ENCODE measurements at places on chromosomes 1 and 21. TPM values are rescaled to one million over a fixed set of nuclear protein-coding genes. Genes with fewer than 3 reads are reported as not detected.

GRCh38 chr1:166603296-166603695 is 236.0 kb upstream of the POGK start:
- no peak for DNase-seq

DNA sequence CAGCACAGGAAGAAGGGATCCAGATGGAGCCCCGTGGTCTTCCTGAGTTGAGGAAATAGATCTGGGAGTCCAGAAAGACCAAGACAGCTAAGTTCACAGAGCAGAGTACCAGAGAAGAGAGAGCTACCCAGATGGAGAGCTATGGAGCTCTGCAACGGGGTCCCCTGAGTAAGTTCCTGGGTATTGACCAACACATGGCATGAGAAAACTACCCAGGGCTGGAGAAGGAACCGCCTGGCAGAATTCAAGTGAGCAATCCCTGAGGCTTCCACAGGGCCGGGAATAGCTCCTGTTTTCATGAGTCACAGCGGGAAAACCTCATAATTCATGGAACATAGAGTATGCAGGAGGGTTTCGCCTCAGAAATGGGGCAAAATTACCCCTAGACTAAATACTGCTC is 19.7 kb downstream of the STPG1 start:
- DNase-seq, result no peak

DNA sequence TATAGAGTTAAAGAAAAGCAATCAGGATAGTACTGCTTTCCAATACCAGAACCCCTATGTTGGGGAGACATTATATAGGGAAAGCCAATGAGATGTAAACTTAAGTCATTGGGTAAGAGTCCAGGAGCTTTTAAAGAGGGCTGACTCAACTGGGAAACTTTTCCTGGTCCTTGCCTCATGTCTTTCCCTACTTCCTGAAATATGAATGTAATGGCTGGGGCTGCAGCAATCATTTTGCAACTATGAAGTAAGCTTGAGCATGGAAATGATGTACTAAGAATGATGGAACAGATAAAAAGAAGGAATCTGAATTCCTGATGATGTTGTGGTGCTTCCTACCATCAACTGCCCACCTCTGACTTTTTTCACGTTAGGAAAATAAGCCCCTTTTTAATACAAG is 55.7 kb downstream of the WDR3 start:
- no peak for DNase-seq

DNA sequence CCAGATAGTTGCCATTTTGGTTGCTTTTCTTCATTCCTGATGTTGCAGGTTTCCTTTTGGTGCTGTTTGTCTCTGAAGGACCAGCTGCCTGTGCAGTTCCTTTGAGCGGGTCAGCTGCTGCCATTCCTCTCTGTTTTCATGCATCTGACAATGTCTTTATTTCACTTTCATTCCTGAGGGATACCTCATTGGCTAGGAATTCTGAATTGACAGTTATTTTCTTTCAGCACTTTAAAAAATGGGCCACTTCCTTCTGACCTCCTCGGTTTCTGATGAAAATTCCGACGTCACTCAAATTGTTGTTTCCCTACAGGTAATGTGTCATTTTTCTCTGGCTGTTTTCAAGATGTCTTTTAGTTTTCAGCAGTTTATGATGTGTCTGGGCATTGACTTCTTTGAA is 24.8 kb downstream of the CCSAP start:
- no peak for DNase-seq

DNA sequence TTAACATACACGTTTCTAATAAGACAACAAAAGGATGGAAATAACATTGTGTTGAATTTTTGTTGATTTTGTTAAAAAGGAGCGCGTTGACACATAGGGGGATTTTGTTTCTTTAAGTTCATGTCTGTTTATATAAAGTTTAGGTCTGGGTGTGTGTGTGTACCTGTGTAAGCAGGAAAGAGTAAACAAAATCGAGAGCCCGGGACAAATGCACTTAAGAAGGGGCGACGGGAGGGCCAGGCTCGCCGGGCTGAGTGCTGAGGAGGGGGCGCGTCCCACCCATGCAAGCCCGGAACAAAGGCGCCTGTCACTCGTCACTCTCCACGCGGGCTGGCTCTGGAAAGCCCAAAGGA is 28.8 kb upstream of the TRIM17 start:
- no peak for DNase-seq

DNA sequence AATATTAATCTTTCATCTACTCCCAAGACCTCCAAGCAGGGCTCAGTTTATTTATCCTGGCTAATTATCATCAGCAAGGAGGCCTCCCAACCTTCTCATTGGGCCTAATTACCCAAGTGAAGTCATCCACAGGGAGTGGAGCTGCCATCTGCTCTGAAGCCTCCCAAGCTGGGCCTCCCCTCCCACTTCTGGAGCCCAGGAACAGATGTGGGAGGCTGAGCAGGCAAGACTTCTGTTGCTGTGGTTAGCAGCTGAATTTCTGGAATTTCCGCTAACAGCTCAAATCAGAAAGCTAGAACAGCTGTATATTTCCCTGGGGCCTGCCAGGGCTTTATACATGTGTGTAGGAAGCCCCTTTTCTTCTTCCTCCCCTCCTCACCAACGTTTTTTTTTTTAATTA is 127.5 kb downstream of the UCK2 start:
- DNase-seq, result no peak

DNA sequence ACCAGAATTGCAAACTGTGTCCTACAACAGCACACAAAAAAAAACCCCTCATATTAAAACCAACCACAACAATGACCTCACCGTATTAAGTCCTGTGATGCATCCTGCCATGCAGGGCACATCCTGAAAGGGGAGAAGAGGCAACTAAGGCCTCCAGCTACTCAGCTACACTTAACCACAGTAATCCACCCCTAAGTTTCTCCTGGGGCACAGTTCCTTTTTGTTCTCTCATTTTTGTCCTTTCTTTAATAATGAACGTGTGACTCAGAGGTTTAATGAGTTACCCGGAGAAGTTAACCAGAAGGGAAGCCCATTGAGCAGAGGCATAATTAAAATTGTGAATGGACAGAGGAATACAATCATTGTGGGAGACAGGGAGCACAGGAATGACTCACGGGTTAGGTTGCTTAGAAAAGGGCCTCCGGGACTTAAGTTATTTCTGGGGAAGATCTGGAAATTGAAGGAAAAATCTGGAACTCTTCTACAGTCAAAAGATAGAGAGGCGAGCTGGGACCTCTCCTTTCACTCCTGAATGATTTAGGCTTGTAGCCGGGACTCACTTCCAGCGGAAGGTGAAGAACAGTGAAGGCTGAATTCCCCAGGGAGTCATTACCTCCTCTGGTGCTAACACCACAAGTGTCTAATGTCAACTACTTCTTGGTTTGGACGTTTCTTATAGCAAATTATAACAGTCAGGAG is 36.9 kb upstream of the HIVEP3 start:
- no peak for DNase-seq

DNA sequence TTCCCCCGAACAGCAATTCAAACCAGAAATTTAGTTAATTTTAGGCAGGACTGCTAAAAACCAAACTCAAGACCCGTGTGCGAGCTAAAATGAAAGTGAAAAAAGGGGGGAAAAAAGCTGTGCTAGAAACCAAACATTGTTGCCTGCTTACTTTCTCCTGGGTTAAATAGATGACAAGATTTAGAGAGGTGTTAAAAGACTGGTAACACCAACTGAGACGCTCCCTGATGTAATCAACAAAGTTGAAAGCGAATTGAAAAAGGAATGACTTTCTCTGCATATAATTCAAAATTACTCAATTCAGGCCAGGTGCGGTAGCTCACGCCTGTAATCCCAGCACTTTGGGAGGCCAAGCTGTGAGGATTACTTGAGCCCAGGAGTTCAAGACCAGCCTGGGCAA is 6.8 kb downstream of the CDCA8 start:
- no peak for DNase-seq

DNA sequence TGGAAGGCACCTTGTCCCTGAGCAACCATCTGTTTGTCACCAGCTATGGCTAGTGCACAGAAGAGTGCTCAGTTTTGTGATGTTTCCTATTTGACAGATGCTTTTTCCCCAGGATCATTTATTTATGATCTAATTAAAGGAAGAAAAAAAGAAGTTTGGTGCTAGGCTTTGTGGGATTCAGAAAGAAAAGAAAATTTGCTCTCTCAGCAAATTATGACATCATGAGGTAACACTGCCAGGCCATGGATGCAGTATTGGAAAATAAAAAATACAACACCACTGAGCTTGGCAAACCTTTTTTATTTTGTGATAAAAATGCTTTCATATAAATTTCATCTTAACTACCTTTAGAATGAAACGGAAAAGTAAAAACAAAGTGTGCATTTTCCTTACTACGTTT is 15.5 kb upstream of the ADAM30 start:
- no peak for DNase-seq

TMEM82 gene
- not detected for total RNA-seq

ELAPOR1 gene
- total RNA-seq, result 6.3 TPM

S100A3 gene
- total RNA-seq, result not detected

PTPN7 gene
- total RNA-seq, result 183 TPM

FAM110D gene
- total RNA-seq, result not detected

RIMS3 gene
- 4.0 TPM for total RNA-seq

KCNN3 gene
- 0.17 TPM for total RNA-seq

ATP6V1G3 gene
- not detected for total RNA-seq

HUNK gene
- total RNA-seq, result 0.15 TPM
